GM13976 (cell line): ENCODE measurements at places on chromosomes 7 and 10.

DNA sequence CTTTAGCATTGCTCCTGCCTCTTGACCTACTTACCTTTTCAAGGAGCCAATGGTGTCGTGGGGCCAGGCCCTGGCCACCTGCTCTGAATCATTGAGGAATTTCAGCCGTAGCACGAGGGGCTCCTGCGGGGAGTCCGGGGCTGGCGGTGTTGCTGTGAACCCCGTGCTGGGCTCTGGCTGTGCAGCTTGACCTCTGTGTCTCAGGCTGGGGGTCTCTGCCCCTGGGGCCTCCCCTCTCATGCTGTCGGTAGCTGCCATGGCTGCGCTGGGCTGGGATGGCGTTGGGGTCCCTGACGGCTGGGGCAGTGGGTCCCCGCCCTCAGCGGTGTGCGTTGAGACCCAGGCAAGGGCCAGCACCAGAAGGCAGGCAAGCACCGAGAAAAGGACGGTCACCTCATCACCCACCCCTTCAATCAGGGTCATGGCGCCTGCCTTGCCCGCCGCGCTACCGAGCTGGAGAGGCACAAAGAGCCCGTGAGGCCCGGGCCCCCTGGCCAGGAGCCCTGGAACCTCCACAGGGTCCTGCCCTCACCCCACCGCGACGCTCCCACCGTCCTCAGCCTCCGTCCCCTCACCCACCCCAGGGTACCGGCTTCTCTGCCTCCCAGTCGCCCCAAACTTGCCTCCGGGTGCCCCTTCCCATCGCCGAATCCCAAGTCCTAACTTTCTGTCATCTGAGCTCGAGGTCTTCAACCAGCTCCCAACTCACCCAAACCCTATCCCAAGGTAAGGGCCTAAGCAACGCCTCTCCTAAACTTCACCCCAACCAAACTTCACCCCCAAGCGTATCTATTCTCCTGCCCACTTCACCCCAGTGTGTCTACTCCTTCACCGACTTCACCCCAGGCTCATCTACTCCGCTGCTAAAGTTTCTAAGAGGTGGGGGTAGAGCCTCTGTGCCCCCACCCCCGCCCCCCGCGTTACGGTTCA is 887 bp downstream of the TMUB1 start:
- DNase-seq, result no peak

GRCh38 chr10:126423732-126424491 is 35.6 kb upstream of the ADAM12 start:
- no peak for DNase-seq

GRCh38 chr7:32582036-32582435 is 86.7 kb downstream of the AVL9 start:
- DNase-seq, result no peak

- no peak for DNase-seq
These were observed 9.4 kb downstream of the PDAP1 start for GRCh38 chr7:99398891-99399445.

- DNase-seq, result no peak
These were observed 75.3 kb upstream of the GDF10 start for GRCh38 chr10:47224546-47225218.

GRCh38 chr7:98985945-98986344 is 107.6 kb downstream of the TRRAP start:
- no peak for DNase-seq

DNA sequence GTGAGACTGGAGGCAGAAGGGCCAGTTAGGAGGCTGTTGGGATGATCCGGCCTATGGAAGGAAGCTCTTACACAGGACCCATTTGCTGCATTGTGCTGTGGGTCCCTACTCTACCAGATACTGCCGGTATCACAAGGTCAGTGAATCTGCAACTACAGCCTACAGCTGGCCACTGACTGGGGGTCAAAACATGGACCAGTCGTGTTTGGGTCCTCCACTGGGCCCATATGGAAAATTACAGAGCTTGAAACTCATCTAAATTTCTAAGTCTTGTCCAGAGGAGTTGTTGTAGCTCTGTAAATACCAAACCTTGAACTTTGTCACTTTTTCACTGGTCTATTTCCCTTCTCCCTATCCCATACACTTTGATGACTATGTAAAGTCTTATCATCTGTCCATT is 5.6 kb upstream of the NUP205 start:
- DNase-seq, result no peak

DNA sequence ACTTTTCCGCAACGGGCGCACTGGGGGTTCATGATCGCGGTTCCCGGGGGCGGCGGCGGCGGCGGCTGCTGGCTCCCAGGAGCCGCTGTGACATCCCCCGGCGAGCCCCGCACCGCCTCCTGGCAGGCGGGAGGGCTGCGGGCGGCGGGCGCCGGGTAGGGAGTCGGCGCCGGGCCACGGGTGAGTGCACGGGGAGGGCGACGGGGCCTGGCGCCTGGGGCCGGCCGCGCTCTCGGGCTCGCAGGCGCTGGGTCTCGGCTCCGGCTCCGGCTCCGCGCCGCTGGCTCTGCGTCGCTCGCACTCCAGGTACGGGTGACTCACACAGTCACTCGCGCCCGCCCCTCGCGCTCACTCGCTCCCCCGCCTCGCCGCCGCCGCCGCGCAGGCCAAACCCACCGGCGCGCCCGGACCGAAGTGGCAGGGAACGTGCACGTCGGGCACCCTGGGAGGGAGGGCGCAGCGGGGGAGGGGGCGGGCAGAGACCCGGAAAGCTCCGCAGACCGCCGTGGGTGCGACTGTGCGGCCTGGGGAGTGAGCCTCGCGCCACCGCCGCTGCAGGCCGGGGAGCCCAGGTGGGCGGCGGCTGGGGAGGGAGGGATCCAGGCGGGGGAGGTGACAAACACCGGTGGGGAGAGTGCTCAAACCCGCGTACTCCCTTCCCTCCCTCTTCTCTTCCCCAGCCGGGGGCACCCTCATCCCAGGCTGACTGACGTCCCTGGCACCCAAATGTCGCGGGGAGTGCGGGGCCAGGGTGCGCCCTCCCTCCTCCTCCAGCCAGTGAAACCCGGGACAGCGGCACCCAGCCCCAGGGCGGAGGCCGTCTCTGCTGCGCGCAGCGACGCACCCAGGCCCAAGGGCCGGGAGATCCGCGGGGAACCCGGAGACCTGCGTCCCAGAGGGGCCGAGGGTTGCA is 276.9 kb upstream of the NEBL start:
- DNase-seq, result peak; percentile 44

GRCh38 chr7:55545496-55545895 is 26.8 kb downstream of the VOPP1 start:
- DNase-seq, result no peak

DNA sequence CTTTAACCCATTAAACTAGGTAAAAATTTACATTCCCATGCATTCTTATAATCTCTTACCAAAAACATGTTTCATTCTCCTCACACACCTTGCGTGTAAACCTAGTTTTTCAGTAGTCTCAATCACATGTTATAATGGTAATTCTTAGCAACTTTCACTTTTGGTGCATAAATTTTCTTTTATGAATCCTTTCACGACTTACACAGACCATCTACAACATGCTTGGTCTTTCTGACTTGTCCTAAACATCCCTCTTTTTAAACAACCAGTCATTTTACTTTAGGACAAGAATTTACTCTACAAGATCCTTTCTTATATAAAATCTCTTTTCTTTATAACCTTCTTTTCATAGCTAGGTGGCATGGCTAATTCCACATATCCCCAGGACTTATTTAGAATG is 25.8 kb downstream of the FBXL13 start:
- DNase-seq, result no peak

GRCh38 chr10:2137549-2138174 is 400.3 kb upstream of the ADARB2 start:
- peak; percentile 16 for DNase-seq

DNA sequence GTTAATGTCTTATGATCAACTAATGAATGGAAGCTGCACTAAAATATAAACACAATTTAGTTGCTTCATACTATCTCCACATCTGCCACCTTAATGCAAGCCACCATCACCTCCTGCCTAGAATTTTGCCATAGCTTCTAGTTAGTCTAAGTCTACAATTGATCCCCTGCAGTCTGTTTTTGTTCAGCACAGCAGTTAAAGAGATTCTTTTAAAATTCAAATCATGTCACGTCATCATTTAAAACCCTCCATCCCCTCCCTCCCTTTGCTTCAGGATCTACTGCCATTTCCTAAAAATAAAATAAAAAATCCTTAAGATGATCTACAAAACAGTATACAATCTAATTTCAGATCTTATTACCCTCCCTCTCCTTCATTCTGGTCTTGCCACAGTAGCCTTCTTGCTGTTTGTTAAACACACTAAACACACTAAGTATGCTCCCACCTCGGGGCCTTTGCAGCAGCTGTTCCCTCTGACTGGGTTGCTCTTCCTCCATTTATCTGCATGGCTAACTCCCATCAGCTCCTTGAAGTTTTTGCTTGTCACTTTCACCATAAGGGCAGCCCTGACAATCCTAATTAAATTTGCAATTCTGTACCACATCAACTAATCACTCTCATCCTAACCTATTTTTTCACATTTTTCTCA is 97.0 kb upstream of the FOXP2 start:
- no peak for DNase-seq

GRCh38 chr7:136514776-136515175 is 353.7 kb upstream of the CHRM2 start:
- no peak for DNase-seq

GRCh38 chr7:146948703-146949102 is 832.1 kb downstream of the CNTNAP2 start:
- DNase-seq, result no peak

GRCh38 chr7:32896564-32897347 is 5.2 kb upstream of the KBTBD2 start:
- DNase-seq, result no peak

GRCh38 chr10:76111986-76112825 is 680.8 kb downstream of the LRMDA start:
- DNase-seq, result no peak

GRCh38 chr10:14815681-14816080 is 22.2 kb downstream of the CDNF start:
- no peak for DNase-seq

DNA sequence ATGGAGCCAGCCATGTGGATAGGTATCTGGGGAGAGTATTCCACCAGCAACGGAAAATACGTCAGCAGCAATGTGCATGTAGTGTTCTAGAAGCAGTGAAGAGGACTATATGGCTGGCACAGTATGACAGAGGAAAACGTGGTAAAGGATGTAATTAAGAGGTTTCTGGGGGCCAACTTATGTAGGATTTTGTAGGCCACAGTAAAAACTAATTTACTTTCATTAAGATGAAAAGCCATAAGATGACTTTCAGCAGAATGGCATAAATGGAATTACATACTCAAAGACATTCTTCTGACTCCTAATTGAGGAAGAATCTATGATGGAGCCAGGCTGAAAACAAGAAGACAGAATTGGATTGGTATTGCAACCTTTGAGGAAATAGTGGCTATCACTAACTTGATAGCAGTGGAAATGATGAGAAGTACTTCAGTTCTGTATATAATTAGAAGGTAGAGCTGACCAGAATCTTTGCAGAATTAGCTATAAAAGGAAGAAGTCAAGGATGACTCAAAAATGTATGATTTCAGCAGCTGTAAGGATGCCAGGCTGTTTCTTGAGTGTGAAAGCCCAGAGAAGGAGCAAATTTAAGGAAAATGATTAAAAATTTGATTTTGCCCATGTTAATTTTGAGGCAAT is 156.7 kb downstream of the MBL2 start:
- no peak for DNase-seq

DNA sequence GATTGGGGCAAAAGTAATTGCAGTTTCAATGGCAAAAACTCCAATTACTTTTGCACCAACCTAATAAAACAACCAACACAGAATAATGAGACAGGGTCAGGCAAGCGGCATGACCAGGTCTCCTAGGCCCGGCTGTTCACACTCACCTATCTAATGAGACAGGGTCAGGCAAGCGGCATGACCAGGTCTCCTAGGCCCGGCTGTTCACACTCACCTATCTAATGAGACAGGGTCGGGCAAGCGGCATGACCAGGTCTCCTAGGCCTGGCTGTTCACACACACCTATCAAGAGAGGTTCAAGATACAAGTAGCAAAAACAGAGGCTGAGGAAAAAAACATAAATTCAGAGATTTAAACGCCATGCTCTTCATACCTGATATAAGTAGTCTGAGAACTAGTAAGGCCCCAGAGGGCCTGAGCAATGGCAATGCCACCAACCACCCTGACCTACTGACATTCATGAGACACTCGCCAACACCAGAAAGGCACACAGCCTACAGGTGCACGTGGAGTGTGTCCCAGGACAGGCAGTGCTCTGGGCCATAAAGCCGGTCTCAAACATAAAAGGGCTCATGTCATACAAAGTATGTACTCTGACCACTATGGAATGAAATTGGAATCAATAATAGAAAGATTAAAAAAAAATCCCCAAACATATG is 40.6 kb upstream of the NCAPG2 start:
- DNase-seq, result no peak

DNA sequence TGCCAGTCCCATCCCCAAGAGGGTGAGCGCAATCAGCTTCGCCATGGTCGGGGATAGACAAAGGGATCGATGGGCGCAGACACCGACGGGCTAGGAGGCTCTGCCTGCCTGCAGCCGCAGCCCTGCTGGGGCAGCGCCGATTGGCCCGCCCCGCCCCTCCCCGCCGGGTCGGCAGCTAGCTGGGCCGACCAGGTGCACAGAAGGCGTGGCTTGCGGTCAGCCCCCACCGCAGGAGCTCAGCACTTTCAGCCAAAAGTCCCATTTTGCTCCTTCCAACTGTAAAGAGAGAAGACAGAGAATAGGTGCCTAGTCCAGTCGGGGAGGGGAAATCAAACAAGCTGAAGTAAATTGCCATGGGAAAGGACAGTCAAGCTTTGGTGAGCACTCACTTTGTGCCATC is at the start of gene PON1:
Gene PON1, minus strand, starts transcription at position 102 of the 400 bp plus-strand sequence. Its CDS starts 57 bp downstream, at position 45.
- no peak for DNase-seq

- DNase-seq, result no peak
These were observed 14.6 kb upstream of the VAX1 start for GRCh38 chr10:117152668-117153067.

DNA sequence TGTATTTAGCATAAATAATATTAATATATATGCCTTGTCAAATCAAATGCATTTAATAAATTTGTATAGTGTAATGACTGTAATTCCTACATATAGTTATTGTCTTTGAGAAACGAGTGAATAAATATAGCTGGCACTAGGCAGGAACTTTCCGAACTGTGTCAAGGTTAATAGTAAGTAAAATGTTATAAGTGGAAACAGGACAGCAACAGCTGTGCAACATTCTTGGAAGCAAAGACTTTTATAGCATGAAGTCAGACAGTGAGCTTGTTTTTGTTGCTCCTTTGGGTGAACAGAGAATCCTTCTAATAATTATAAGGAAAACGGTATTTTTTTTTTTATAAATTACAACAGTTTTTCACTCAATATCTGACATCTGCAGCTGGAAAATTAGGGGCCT is 14.0 kb upstream of the EXOC6 start:
- no peak for DNase-seq

- DNase-seq, result peak; percentile 8
These were observed 1.9 kb downstream of the FZD1 start for GRCh38 chr7:91266067-91266688.

- no peak for DNase-seq
These were observed 72.2 kb downstream of the GTF2IRD1 start for GRCh38 chr7:74525881-74526280.

DNA sequence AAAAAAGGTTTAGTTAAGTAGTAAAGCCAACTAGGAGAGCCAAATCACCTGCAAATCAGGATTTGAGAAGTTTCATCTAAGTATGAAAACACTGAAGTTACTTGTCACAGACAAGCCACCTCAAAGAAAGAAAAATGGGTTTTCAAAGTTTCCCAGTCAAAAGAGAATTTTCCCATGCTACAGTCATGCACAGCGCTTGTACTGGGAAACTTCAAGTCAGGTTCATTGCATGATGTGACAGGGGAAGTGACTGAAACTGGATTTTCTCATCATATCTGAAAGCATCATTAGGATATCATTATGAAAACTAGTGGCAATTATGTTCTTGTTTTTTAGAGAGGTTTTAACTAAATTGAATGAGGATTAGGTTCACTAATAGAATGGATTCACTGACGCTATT is 167.0 kb downstream of the SGMS1 start:
- DNase-seq, result peak; percentile 48
